ENCODE measurements at places on chromosomes 16 and 17.

DNA sequence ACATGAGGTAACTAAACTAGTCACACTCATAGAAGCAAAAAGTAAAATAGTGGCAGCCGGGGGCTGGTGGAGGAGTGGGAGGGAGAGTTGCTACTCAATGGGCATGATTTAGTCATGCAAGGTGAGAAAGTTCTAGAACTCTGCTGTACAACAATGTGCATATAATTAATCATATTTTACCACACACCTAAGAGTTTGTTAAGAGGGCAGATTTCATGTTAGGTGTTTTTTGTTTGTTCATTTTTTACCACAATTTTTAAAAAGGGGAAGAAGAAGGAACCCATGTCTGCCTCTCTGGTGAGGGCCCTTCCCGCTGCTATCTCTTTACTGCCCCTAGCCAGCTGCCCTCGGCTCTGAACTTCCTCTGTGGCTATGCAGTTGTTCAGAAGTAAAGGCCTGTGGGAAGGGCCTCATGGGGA is 11.2 kb downstream of the CD300LB start:
- DNase-seq = no peak

DNA sequence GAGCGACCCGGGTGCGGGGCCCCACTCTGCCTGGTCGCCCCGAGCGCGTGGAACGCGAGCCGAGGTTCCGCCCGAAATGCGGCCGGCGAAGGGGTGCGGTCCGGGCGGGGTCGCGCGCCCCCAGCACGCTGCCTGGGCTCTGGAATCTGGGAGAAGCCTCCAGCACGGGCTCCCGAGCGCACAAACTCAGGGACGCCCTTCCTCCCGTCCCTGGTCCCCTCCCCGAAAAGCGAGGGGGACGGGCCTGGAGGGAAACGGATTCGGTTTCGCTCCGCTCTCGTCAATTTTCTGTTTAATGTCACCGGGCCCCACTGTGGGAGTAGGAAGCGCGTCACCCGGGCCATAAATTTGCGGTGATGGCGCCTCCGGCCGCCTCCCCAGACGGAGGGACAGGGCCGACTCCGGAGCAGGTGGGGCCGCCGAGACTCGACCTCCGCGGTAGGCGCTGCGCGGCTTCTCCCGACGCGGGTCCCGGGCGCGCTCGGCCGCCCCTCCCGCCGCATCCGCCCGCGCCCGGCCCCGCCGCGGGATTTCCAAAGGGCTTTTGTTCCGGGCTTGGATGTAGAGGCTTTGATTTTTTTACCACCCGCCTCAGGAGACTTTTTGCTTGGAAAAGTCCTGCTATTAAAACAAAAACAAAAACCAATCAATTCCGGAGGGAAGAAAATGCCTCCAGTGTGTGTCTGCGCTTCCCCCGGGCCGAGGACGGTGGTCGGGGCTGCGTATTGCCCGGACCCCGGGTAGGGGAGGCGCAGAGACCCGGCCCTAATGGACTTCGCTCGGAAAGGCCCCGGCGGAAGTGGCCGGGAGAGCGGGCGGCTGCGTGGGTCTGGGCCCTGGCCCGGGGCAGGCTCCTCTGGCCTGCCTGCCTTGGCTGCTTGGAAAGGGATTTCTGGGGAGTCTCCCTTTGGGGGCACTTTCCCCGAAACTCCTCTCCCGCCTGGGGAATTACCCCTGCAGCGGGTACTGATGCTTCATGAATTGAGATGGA is 7.9 kb upstream of the BAHCC1 start:
- peak; percentile 64 for DNase-seq

DNA sequence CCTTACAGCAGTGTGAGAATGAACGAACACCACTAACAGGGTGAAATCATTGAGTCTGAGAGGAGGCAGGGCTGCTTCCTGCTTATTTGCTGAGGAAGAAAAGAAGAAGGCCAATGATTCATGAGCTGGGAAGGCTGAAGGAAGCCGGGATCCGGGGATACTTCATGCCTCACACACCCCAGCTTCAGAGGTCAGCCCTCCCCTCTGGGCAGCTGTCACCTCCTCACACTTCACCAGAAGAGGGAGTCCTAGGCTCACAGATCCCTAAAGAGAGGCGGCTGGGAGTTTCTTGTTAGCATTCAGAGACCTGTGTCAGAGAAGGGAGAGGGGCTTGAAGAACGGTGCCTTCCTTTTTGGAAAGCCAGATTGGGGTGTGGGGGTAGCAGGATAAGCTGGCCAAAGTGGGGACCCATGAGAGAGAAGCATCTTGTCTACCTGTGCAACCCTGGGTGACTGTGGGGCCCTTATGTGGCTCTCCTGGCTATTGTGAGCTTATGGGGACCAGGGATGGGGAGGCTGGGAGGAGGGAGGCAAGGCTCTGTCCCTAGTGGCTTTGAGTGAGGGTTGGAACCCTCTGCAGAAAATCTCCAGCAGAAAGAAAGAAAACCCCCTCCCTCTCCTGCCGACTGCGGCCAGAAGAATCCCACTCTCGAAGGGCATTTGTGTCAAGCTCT is 94.6 kb downstream of the RGS9 start:
- DNase-seq = peak; percentile 96

DNA sequence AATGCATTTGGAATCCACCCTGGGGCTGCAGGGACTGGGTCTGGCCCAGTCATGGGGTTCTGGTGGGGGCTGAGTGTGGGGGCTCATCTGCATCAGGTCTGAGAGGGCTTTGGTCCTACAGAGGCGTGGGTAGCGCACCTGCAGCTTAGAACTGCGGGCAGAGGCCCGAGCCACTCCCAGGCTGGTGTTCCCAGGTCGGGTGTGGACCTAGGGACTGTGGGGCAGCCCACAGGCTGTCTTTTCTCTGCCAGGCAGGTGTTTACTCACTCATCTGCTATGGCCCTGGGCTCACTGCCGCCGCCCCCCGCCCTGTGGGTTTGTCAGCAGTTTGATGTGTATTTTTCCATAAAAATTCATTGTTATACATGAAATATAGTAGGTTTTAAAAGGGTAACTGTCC is 27.0 kb upstream of the DOC2B start:
- DNase-seq = no peak

DNA sequence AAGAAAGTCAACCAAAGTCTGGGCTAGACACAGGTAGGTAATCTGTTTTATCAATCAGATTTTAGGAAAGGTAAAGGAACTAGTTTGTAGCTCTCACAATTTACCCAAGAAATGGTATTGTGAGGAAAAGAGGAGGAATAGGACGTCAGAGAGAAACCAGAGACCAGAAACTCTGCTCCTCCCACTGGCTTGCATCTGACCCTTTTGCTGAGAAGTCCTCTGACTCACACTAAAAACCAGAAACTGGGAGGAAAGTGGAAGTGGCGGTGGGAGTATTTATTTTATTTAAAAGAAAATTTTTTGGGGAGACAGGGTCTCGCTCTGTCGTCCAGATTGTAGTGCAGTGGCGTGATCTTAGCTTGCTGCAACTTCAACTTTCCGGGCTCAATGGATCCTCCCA is 38.0 kb upstream of the MNT start:
- DNase-seq = peak; percentile 80

GRCh38 chr16:87264634-87265033 is 52.6 kb downstream of the C16orf95 start:
- no peak for DNase-seq

DNA sequence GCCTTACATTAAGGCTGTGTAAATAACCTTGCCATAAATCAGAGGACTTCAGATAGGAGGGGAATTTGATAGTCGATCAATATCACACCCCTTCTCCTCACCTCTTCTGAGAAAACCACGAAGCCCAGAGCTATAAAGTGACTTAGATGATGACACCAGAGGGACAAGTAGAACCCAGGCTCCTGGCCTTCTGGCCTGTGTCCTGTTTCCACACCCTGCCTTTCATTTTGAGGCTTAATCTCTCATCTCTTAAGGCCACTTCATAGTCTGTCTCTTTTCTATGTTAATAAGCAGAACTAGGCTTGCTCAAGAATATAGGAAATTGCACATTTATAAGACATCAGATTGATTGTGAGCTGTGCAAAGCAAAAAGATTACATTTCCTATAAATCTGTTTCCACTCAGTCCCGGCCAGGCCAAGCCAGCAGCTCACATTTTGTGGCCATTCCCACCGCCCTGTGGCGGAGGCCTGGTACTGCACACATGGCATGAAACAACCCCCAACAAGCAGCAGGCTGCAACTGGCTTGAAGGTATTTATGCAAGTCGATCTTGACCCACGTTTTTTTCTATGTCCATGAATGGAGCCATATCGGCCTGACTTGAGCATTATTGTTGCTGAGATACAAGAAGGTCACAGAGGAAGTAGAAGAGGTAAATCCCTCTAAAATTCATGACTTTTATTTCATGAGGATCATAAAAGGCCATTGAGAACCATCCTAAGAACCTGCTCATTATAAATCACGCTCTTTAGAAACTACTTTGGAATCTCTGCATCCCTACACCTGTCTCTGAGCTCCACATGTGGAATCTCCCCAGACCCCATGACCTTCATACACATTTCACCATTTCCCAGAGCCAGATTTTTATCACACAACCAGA is 93.7 kb downstream of the PMP22 start:
- peak; percentile 75 for DNase-seq

GRCh38 chr17:79711715-79712305 is 18.9 kb upstream of the ENPP7 start:
- no peak for DNase-seq

DNA sequence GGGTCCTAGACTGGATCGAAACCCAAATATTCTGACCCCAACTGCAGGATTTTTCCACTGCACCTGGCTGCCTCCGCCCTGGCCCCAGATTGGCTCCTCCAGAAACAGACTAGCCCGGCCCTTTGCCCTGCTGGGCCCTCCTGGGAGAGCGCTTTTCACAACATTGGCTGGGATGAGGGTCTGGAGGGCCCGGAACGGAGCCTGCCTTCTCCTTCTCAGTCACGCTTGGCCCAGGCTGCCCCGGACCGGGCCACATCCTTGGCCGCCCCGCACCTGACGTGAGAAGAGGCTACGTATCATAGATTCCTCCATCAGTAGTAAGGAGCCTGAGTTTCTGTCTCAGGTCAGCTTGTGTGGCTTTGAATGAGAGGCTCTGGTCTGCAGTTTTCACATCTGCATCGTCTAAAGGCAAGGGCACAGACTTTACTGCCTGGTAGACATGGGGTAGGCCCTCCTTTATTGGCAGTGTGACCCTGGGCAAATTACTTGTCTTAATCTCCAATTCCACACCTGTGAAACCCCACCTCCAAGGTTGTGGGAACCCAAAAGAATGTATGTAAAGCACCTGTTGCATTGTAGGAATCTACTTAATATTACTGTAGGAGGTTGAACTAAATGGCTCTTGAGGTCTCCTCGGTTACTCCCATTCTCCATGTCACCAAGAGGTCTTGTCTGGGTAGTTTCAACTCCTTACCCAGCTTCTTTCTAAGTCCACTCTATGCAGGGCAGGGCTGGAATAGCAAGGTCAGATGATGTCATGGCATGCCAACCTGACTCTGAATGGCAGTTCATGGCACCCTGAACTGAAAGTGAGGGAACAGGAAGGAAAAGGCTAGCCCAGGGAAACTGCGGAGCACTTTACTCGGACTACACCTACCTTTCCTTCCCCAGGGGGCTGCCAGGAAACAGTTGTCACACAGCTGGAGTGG is 661 bp downstream of the LRRC3C start:
- peak; percentile 24 for DNase-seq

DNA sequence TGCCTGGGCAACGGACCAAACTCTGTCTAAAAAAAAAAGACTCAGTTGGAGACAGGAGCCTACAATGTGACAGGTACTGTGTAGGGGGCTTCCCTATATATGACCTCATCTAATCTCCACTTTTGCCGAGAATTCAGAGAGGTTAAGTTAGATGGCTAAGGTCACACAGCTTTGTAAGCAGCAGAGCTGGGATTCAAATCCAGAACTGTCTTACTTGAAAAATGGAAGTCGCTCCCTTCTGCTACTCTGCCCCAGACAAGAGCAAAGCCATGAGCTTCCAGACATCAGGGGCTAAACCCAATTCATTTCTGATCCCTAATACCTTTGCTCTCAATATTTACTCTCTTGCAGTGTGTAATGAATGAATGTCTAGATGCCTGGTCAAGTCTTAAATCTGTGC is 41.5 kb upstream of the ABCC12 start:
- DNase-seq = no peak

GRCh38 chr17:66200685-66201092 is 8.8 kb upstream of the CEP112 start:
- DNase-seq = peak; percentile 88

GRCh38 chr17:76658242-76658662 is 14.7 kb upstream of the ST6GALNAC1 start:
- DNase-seq = no peak

DNA sequence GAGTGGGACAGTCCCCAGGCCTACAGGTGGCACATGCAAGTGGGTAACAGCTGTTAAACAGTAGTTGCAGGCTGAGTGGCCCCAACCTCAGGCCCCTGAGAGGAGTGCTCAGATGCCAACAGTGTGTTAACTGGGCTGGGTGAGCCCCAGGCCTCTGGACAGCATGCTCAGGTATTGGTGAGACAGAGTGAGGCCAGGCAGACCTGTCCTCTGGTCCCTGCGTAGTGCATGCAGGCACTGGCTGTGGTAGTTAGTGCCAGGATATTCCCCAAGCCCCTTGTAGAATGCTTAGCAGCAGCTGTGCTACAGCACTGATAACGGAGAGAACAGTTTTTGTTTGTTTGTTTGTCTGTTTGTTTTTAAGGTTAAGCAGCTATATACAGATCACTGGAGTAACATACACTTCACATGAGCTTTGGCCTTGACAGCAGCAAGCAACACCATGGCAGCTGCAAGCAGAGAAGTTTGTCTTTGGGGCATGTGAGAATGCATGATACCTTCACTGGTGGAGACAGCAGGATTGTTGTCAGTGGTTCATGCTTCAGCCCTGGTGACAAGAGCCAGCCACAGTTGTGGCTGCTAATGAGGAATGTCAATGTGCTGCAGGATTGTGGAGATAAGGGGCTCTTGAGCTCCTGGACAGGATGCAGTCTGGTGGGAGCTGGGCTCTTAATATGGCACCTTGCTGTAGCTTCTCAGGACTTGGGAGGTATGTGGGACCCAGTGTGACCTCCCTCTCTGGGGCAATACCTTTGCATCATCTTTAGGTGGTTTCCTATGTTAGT is 614.4 kb downstream of the CDH11 start:
- no peak for DNase-seq

GRCh38 chr17:35374766-35375344 is 1.4 kb upstream of the SLFN11 start:
- no peak for DNase-seq

- DNase-seq = no peak
These were observed 37.1 kb downstream of the NUP93 start for GRCh38 chr16:56767024-56767423.

DNA sequence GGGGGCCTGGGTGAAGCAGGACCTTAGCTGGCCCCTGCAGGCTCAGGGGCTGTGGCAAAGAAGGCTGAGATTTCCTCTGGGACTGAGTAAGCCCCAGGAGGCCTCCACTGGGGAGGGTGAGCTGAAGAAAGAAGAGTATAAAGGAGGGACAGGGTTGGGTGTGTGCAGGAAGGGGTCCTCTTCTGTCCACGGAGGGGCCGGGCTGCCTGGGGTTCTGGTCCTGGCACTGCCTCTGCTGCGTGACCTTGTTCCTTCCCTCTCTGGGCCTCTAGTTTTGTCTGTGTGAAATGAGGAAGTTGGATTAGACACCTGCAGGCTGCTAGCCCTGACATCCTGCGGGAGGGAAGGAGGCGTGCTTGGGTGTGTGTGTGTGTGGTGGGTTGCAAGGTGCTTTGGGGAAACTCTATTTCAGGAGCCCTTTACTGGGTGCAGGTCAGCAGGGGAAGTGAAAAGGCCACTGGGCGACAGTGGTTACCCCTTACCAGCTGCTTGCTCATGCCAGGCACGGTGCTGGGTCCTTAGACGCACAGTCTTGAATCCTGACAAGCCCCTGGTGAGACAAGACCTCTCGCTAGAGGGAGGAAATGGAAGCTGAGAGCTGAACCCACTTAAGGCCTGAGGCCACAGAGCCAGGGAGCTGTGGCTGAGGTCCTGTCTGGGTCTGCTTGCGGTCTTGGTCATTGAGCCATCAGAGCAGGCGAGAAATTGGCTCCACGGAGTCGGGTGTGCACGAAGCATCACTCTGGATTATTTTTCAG is 60.7 kb downstream of the OR1D5 start:
- no peak for DNase-seq

All from ELR (cell line).